Right lobe of liver (tissue), 6 donors: ENCODE measurements at places on chromosomes 16 and 17. TPM values are rescaled to one million over a fixed set of nuclear protein-coding genes. Genes with fewer than 3 reads are reported as not detected.

FOXL1 gene
- total RNA-seq = 0.15 TPM

APRT gene
- 72.5 TPM for total RNA-seq

KRTAP4-16 gene
- not detected for total RNA-seq

TOP2A gene
- 2.3 TPM for total RNA-seq

HIGD1B gene
- total RNA-seq = not detected

- DNase-seq = no peak
Measured at GRCh38 chr16:76280421-76281215, 3.4 kb downstream of the CNTNAP4 start.

DNA sequence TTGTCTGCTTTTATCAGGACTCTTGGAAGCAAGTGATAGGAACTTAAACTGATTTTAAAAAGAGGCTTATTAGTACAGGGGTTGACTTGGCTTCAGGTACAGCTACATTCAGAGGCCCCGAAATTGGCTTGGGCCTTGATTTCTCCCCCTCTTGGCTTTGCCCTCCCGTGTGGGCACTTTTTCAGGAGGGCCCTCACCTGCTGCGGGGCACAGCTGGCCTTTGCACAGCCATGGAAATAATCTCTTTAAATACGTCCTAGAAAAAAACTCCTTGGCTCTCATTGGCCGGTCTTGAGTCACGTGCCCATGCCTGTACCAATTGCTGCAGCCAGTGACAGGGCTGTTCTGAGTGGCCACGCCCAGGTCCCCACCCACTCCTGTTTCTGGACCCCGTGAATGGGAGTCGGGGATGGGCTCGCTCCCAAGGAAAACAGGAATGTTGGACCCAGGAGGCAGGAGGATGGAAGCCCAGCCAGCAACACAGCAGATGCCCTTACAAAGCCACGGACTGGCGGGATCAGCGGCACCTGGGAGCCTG, 15.0 kb downstream of the CA5A start:
- DNase-seq = peak; percentile 73

DNA sequence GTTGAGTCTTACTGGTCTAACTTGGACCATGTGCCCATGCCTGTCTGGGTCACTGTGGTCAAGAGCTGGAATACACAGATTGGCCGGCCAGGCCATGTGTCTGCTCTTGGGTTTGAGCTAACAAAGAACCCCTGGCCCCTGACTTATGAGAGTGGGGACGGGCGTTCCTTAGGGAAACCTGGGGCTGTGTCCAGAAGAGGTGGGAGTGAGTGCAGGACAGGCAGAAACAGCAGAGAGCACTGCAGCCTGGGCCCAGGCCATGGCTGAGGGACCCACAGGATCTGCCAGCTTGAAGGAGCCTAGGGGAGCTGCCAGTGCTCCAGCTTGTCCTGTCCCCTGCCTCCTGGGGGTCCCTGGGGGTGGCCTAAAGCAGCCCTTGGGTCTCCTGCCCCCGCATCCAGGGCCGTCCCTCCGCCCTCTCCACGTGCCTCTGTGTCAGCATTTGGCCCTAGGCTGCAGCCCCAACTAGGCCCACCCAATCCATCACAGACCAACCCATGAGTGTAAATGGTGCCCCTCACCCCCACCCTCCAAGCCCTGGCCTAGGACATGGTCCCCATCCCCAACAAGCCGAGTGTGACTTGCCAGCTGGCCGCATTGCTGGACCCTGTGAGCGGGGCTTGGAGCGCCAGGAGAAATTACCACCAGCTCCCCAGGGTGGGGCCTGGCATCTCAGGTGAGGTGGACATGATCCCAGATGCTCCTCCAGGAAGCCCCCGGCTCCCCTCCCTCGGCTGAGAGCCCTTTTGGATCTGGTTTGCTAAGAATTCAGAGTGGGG, 12.5 kb upstream of the DRC7 start:
- DNase-seq = no peak

- no peak for DNase-seq
Measured at GRCh38 chr16:2208308-2208707, 2.4 kb downstream of the BRICD5 start.

- no peak for DNase-seq
Measured at GRCh38 chr16:82481455-82481854, 145.3 kb upstream of the CDH13 start.

GRCh38 chr16:67884684-67885083, at the start of gene NRN1L:
Gene NRN1L, plus strand, starts transcription at chr16:67884885. Its CDS starts 19 bp downstream, at chr16:67884904.
- peak; percentile 92 for DNase-seq

GRCh38 chr17:1592751-1593629, 30.4 kb upstream of the PITPNA start:
- no peak for DNase-seq

- DNase-seq = peak; percentile 68
Measured at GRCh38 chr16:29664091-29664921, 1.3 kb downstream of the SPN start.

- no peak for DNase-seq
Measured at GRCh38 chr17:27491713-27492190, 35.5 kb downstream of the KSR1 start.

DNA sequence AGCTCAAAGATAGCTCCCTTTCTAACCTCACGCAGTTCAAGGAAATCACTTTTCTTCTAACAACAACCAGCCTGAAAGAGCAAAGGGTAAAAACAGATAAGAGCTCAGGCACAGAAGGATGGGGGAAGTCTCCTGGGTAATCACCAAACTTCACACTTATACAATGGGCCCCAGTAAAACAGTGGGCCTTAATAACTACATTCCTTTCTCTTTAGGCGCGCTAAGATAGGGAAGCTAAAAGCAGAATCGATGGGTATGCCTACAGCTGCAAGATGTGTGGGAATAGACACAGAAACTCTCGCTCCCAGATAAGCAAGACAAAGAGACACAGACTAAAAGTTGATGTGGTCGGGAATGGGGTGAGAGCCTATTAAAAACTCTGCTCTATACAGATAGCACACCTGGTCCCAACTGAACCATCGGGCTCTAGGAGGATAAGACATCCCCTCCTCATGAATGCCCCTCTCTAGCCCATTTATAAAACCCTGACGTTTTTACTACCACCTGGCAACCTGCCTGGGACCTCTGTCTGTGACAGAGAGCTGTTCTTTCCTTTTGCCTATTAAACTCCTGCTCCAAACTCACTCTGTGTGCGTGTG, 826 bp downstream of the LYZL6 start:
- no peak for DNase-seq
